ENCODE measurements at places on chromosomes 12 and 14.

DNA sequence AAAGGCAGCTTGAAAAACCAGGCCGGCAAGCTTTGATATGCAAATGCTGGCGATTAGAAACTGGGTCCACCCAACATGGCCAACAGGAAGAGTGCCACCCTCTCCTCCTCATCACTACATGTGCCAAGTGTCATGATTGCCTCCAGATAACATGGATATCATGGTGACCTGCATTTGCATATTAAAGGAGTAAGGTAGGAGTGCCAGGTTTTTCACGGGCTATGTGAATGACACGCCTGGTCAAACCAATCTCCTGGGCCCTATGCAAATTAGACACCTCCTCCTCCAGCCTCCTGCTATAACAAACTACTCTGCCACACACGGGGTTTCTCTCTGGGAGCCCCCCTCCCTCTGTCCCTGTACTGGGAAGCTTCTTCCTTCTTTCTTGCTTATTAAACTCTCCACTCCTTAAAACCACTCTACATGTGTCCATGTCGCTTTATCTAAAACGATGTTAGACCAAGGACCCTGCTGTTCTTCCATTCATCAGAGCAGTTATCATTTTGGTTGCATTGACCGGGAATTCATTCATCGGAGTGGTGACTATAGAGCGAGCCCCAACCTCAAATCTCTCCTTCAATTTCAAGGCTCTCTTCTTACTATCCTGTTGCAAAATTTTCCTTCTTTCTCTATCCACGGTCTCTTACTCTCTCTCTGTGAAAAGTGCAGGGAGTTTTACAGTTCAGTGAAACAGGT lies 27.5 kb downstream of the APOBEC1 start:
- DNase-seq: no peak

GRCh38 chr14:100629696-100630095 lies 42.5 kb upstream of the BEGAIN start:
- no peak for DNase-seq

DNA sequence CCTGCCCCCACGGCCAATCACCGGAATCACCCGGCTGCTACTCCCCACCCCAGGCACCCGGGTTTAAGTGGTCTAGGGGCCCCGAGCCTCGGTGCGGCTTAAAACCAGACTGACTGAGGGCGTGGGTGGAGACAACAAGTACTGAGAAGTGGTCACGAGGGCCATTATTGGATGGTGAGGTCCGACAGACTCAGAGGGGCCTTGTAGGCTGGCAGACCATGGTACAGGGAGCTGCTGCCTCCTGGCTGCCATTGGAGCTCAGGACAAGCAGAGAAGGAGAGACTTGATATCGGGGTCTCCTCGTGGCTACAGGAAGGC lies 54.1 kb downstream of the FBRSL1 start:
- DNase-seq: no peak

- no peak for DNase-seq
These were observed 8.7 kb upstream of the KTN1 start for GRCh38 chr14:55571125-55571889.

GRCh38 chr12:112162241-112162790 lies 37.0 kb downstream of the TRAFD1 start:
- DNase-seq: no peak

DNA sequence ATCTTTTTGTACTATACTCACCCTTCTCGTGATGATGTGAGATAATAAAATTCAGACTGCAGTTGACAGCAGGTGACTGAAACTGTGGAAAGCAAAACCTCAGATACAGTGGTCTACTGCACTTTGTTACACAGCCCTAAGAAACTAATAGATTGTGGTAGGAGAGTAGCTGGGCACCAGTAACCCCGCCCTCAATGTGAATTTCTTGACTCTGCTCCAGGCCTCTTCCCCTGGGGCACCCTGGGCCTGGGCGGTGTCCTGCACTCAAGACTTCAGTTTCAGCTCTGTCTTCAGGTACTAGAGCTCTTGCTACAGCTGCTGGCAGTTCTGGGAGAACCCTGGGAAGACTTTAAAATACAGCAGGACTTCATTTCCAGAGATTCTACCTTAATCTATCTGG lies 197.6 kb upstream of the AVPR1A start:
- DNase-seq: no peak

GRCh38 chr12:8033153-8034044 lies 883 bp downstream of the FOXJ2 start:
- DNase-seq: peak; percentile 48

- peak; percentile 94 for DNase-seq
These were observed 19.1 kb upstream of the SLC38A2 start for GRCh38 chr12:46391630-46392029.

DNA sequence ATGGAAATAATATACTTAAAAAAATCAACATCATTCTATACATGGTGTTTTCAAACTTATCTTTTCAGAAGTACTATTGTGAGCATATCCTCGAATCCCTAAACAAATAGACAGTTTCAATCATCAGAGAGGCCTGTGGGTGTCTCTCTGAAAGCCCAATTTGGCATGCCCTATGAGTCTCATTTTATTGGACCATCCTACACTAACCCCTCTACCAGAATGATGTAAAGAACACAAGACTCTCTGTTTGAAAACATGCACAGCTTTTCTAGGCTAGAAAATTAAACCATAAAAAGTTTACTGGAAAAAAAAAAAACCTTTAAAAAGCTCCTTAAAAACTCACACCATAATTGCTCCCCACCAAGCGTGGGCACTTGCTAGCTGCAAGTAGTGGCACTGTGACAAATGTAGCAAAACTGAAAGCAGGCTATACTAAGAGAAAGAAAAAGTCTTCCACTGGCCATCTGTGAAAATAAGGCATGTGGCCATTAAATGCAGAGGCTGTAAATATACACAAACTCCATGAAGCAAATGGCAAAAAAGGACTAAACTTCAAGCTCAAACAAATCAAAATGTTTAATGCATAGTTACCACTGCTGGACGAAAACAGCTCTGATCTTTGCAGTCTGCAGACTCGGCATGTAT lies 394.2 kb downstream of the SOX5 start:
- no peak for DNase-seq

DNA sequence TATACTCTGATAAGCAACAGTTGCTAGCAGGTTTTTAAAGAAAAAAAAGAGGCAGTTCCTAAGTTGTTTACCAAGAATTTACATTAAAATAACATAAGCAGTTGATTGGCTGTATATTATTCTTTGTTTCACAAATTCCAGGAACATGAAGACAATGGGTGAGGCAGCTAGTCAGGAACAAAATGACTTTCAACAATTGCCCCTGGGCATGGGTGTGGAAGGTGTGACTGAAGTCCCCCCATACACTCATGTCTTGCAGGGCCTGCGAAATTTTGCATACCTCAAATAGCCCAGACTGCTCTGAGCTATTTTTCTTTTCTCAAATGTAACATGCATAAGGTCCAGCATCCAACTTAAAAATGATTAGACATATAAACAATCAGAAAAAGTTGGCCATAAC lies 267.2 kb upstream of the DIO3 start:
- DNase-seq: no peak

DNA sequence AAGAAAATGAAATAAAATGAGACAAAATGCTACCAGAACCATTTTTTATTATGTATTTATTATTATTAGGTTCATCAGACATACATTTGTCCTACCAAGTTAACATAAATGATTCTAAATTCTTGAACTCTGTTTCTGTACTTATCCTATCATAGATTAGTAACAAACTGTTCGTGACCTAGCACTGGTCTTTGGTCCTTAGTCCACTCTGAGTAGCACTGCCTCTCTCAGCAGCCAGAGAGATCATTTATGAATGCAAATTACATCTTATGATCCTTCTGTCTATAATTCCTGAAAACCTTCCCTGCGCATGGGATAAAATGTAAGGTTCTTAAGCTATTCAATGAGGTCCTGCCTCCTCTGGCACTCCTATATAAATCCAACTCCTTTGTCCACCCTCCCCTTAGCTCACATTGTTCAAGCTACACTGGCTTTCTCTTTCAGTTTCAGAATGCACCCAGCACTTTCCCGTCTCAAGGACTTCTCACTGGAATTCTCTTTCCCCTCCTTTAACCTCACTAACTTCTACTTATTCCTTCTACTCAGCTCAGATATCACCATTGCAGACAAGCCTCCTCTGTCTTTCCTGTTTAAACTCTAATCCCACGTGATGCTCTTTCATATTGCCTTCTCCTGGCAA lies 17.1 kb downstream of the PDZRN4 start:
- DNase-seq: no peak
